B cell (primary cell): ENCODE measurements at places on chromosomes 7 and 10. TPM values are rescaled to one million over a fixed set of nuclear protein-coding genes. Genes with fewer than 3 reads are reported as not detected.

GRCh38 chr10:60448246-60448645 is 58.6 kb upstream of the ANK3 start:
- no peak for DNase-seq

Gene FRAT2
- total RNA-seq, result 30.2 and 31.5 TPM in 2 replicates

Gene GPR146
- 44.6 and 45.4 TPM in 2 replicates for total RNA-seq

Gene TLL2
- total RNA-seq, result 0.47 and 0.51 TPM in 2 replicates
